IPS DF 6.9 (cell line): ENCODE measurements at places on chromosomes 1 and 21.

DNA sequence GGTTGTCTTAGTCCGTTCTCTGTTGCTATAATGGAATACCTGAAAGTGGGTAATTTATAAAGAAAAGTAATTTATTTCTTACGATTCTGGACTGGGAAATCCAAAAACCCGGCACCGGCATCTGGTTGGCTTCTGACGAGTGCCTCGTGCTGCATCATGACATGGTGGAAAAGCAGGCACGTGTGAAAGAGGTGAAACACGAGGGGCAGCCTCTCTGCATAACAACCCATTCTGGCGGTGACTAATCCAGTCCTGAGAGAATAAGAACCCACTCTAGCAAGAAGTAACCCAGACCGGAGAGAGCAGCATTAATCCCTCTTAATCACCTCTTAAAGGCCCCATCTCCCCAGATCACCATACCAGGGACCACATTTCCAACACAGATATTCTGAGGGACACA is 2.7 kb upstream of the EDEM3 start:
- DNase-seq, result no peak

GRCh38 chr1:50605186-50605875 is 182.1 kb upstream of the DMRTA2 start:
- DNase-seq, result peak; percentile 31

DNA sequence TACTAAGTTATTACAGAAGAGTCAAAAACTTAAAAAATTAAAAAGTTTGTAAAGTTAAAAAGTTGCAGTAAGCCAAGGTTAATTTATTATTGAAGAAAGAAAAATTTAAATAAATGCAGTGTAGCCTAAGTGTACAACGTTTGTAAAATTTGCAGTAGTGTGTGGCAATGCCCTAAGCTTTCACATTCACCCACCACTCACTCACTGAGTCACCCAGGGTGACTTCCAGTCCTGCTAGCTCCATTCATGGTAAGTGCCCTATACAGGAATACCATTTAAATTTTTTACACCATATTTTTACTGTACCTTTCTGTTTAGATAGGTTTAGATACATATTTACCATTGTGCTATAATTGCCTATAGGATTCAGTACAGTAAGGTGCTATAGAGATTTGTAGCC is 88.6 kb downstream of the CTH start:
- no peak for DNase-seq

- no peak for DNase-seq
Measured at GRCh38 chr1:17168091-17168876, 36.6 kb upstream of the PADI1 start.

- DNase-seq, result no peak
Measured at GRCh38 chr1:178857126-178857525, 13.8 kb downstream of the ANGPTL1 start.

GRCh38 chr1:230827081-230827681 is 41.1 kb downstream of the C1orf198 start:
- DNase-seq, result no peak

DNA sequence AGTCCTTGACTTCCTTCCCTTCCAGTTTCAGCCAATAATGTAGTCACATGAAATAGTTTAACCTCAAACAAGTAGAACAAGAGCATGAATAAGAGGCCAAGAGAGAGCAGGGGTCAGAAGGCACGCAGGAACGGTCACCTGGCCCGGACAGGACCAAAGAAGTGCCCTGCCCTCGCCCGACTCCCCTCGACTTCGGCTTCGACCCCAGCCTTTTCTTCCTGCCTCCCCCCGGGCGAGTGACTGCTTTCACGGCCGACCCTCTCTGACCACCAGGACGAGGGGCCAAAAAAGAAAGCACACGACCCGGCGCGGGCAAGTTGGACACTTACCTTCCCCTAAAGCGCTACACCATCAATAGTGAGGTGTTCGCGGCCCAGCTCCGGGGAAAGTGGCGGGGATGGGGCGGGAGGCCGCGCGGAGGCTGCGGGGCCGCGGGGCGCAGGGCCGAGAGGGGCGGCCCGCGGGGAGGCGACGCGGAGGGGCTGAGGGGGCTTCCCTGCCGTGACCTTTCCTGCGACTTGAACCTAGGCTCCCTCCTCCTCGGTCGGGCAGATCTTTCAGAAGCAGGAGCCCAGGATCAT is 519 bp downstream of the RERE start:
- DNase-seq, result no peak

GRCh38 chr1:196088541-196088940 is 519.7 kb downstream of the KCNT2 start:
- DNase-seq, result no peak

DNA sequence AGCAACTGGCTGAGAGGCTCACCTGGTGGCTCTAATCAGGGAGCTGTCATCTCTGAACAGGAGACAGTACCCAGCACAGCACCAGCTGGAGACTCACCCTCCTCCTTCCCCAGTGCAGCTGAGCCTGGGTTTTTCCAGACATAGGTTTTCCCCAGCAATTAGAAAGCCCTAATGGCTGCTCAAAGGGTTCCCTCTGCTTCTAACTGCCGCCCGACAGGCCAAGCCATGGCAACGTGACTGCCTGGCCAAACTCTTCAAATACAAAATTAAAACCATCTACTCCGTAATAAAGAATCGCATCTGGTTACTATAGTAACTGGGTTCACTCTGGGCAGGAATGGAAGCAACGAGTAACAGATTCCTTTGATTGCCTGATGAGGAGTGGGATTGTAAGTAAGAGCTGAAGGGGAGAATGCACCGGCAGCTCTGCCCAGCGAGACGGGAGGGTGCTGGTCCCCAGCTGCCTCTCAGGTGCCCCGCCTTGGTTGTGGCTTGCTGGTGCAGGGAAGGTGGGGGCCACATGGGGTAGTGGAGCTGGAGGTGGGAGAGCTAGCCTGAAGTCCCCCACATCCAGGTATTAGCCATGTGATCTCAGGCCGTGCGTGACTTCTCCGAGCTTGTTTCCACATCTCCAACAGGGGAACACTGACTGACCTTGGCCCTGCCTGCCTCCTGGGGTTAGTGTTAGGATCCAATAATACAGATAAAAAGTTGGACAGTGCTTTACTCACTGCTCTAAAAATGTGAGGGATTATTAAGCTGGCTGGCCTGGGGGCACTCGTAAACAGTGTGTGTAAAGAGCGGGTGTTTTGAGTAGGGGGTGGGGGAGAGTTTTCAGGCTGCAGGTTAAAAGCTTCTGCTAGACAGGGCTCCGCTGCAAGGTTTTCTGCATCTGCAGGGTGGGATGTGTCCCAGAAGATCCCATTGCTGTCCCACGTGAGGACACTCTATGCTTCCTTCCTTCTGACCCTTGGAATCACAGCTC is 94.2 kb downstream of the KCNN3 start:
- DNase-seq, result no peak

DNA sequence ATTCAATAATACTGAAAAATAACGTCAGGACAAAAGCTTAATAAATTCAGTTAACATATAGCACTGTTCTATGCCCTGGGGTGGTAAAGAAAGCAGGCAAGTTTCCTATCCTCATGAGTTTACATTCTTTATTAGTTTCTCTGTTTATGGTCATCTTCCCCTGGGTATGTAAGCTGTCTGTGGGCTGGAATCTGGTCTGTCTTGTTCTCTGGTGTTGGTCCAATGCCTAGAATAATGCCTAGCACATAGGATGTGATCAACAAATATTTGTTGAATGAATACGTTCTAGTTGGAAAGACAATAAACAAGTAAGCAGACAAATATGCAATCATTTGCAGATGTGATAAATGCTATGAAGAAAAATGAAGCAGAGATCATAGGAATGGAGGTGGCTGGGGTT is 7.2 kb upstream of the IGSF3 start:
- DNase-seq, result no peak

DNA sequence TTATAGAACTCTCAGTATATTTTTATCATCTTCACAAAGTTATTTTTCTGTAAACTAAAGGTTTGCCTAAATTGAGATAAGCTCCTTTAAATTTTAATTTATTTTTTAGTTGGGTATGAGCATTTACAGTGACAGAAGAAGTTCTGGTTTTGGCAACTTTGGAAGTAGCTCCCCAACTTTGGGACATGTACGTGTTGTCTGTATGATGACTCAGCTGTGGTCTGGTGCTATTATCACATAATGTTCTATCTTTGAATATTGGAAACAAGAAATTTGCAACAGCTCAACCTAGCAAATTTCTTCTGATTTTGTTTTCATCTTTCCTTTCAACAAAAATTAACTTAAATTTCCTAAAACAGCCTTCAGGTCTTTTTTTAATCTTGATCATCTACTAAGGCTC is 46.6 kb upstream of the C1orf105 start:
- DNase-seq, result no peak

GRCh38 chr1:1004420-1004779 is 4.5 kb upstream of the HES4 start:
- DNase-seq, result no peak

GRCh38 chr1:40796939-40797667 is 13.5 kb downstream of the KCNQ4 start:
- no peak for DNase-seq

DNA sequence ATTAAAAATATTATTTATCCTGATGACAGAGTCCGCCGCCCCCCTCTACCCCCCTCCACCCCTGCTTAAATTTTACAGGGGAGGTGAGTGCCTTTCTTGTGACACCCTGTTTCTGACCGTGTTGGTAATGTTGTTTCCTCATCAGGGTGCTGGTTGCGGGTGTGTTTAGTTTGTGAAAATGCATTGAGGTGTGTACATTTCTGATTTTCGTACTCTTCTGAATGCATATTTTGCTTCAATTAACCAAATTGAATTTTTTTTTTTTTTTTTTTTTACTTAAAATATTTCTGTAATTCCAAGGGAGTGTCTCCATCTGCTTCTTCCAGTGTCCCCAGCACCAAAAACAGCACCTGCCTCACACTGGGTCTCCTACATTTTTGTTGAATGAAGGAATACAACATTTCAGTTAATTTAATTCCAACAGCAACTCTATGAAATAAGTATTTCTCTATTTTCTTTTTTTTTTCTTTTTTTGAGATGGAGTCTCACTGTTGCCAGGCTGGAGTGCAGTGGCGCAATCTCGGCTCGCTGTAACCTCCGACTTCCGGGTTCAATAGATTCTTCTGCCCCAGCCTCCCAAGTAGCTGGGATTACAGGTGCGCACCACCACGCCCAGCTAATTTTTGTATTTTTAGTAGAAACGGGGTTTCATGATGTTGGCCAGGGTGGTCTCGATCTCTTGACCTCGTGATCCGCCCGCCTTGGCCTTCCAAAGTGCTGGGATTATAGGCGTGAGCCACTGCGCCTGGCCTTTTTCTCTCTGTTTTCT is 5.6 kb upstream of the SLC2A1 start:
- DNase-seq, result no peak

DNA sequence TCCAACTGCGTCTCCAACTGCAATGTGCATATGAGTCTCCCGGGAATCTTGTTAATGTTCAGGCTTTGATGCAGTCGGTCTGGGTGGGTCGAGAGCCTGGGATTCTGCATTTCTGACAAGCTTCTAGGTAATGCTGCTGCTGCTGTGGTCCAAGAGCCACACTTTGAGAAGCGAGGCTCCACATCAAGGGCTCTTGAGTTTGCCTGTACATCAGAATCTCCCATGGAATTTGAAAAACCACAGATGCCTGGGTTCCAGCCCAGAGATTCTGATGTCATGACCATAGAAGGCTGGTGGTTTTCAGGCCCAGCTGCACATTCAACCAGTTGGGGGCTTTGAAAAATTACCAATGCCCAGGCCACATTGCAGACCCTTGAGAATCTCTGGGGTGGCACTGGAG is 93.9 kb upstream of the TARDBP start:
- DNase-seq, result no peak

DNA sequence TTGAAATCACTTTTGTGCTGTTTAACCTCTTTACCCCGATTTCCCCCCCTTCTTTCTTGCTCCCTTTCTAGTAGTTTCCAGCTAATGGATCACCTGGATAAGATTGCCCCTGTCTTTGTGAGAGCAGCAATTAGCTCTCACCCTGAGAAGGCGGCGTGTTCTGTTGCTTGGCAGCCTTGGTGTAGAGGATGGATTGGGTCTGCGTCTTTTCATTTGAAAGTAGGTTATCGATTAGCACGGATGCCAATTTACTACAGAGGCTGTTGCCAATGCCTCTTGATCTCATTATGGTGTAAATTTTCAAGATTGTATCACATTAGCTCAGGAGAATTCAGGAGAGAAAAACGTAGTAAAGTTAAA is 26.4 kb downstream of the KIF26B start:
- no peak for DNase-seq

DNA sequence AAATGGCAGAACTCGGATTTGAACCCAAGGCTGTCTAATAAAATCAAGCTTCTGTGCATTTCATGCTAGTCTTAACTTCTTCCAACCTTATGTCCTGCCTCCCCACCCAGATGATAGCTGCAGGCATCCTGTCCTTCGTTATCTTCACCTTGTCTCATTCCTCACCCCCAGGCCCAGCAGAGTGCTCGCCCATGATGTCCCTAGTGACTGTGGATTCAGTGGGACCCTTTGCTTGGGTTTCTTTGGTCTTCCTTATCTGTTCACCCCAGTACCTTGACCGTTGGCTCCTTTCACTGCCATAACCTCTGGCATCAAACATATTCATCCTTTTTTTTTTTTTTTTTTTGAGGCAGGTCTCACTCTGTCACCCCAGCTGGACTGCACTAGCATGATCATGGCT is 5.6 kb upstream of the BSDC1 start:
- no peak for DNase-seq

DNA sequence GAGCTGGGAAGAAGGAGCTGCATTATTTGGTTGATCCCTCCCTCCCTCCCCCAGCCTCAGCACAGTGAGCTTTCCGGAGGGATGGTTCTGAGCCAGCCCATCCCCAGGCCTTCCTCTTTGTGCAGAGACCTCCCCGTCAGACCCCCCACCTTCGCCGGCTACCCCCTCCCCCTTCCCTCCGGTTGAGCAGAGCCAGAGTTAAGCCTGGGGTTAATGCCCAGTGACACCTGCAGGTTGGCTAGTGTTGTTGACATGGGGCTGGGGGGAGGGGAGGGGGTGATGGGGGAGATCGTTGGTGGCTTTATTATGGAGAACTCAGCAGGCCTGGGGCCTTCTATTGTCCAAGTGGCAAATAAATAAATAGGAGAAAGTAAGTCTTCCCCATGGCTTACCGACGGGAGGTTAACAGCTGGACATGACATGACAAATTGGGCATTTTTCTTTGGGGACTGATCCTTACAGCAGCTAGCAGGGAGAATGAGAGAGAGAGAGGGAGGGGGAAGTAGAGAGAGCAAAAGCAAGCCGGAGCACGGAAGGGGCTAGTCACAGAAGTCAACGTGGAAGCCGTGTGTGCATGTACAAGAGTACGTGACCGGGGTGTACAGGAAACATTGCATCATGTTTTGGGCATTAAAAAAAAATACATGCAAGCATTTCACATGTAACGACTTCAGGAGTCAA is 131.1 kb downstream of the TMEM53 start:
- peak; percentile 95 for DNase-seq

- DNase-seq, result no peak
Measured at GRCh38 chr1:15408890-15409387, 749 bp upstream of the EFHD2 start.

DNA sequence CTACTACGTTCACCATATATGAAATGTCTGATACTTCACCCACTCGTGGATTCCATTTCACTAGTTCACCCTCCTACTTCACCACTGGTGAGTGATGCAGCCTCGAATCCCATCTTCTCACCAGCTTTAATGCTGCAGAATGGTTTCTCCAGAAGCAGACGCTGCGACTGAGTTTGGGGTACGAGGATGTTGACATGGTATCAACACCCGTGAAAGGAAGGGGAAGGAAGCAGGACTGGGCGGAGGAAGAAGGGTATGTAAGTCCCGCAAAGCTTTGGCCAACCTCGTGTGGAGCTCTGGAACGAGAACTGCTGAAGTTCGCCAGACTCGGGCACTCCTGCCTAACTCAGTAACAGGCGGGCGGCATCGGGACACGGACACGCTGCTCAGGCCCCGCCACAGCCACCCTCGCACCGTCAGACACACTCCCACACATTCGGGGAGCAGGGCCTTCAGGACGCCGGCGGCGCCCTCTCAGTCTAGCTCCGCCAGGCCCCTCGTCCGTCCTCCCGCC is 833 bp upstream of the DIP2A start:
- no peak for DNase-seq
